Regular cardiac myocyte (primary cell): ENCODE measurements at places on chromosomes 3 and 15. TPM values are rescaled to one million over a fixed set of nuclear protein-coding genes. Genes with fewer than 3 reads are reported as not detected.

Gene DOCK3
- total RNA-seq, result 0.19 and 0.28 TPM in 2 replicates

Gene CAND2
- 1.3 and 4.2 TPM in 2 replicates for total RNA-seq

Gene GOLGA6B
- total RNA-seq, result under 0.01 TPM in 1 of 2 replicates, not detected in the other

Gene ANKRD63
- total RNA-seq, result not detected in 2 replicates

Gene RAD51
- total RNA-seq, result 1.1 and 14.2 TPM in 2 replicates

Gene ZNF385D
- 0.85 and 0.96 TPM in 2 replicates for total RNA-seq

Gene OSBPL10
- total RNA-seq, result 6.7 and 19.2 TPM in 2 replicates

Gene P2RY14
- under 0.01 and 0.28 TPM in 2 replicates for total RNA-seq

Gene GMNC
- under 0.01 and 0.28 TPM in 2 replicates for total RNA-seq

Gene LRRC58
- 26.2 and 26.3 TPM in 2 replicates for total RNA-seq

Gene DGKG
- total RNA-seq, result 4.4 and 5.1 TPM in 2 replicates

Gene ZNF660
- total RNA-seq, result 0.77 and 3.1 TPM in 2 replicates

Gene HYKK
- 2.9 and 3.9 TPM in 2 replicates for total RNA-seq

Gene CYP1A2
- not detected in 2 replicates for total RNA-seq

Gene FBXL22
- total RNA-seq, result 0.58 and 2.0 TPM in 2 replicates

Gene RLBP1
- total RNA-seq, result not detected in 2 replicates

Gene KBTBD8
- 2.8 and 6.3 TPM in 2 replicates for total RNA-seq

Gene POLQ
- 1.7 and 11.3 TPM in 2 replicates for total RNA-seq

Gene CCR8
- total RNA-seq, result not detected in 2 replicates

Gene REC114
- total RNA-seq, result not detected in 2 replicates

Gene CHRFAM7A
- total RNA-seq, result 0.19 and 0.28 TPM in 2 replicates

Gene SLC12A1
- total RNA-seq, result under 0.01 TPM in 1 of 2 replicates, not detected in the other

Gene AHSG
- total RNA-seq, result not detected in 2 replicates

Gene SLC7A14
- 1.2 and 10.7 TPM in 2 replicates for total RNA-seq

Gene CTXN2
- not detected in 2 replicates for total RNA-seq

Gene EXD1
- total RNA-seq, result under 0.01 TPM in 1 of 2 replicates, not detected in the other

Gene HRG
- not detected in 2 replicates for total RNA-seq

Gene PHLDB2
- 61.3 and 83.2 TPM in 2 replicates for total RNA-seq

Gene TMA7
- total RNA-seq, result 244 and 387 TPM in 2 replicates

Gene KBTBD13
- not detected in 2 replicates for total RNA-seq

Gene LYZL4
- 0.19 TPM in 1 of 2 replicates, not detected in the other for total RNA-seq

Gene PPARG
- total RNA-seq, result 24.0 and 24.5 TPM in 2 replicates

Gene TRPM1
- total RNA-seq, result under 0.01 TPM in 1 of 2 replicates, not detected in the other

Gene LARP6
- 49.0 and 65.0 TPM in 2 replicates for total RNA-seq

Gene SEMA3G
- total RNA-seq, result under 0.01 TPM in 2 replicates

Gene RAB6B
- total RNA-seq, result 0.19 and 1.7 TPM in 2 replicates

Gene SLC27A2
- under 0.01 and 2.3 TPM in 2 replicates for total RNA-seq

Gene AP4E1
- 18.6 and 24.2 TPM in 2 replicates for total RNA-seq

Gene NAALADL2
- 5.8 and 7.3 TPM in 2 replicates for total RNA-seq

Gene ELL3
- 1.7 and 1.9 TPM in 2 replicates for total RNA-seq

Gene TM4SF18
- 0.56 and 0.77 TPM in 2 replicates for total RNA-seq

Gene SI
- total RNA-seq, result not detected in 2 replicates

Gene SYNPR
- total RNA-seq, result not detected in 2 replicates

Gene PEX11A
- 2.9 and 8.2 TPM in 2 replicates for total RNA-seq

Gene STXBP5L
- total RNA-seq, result under 0.01 TPM in 1 of 2 replicates, not detected in the other

Gene ACTRT3
- total RNA-seq, result 3.1 and 4.4 TPM in 2 replicates

Gene HCLS1
- total RNA-seq, result 0.77 and 1.7 TPM in 2 replicates

Gene PPP1R14D
- total RNA-seq, result not detected in 2 replicates

Gene TMEM207
- total RNA-seq, result not detected in 2 replicates

Gene GRK7
- not detected in 2 replicates for total RNA-seq

Gene GP5
- total RNA-seq, result 0.19 and 1.1 TPM in 2 replicates

Gene CCRL2
- 0.19 and 0.28 TPM in 2 replicates for total RNA-seq

Gene EPHA3
- 7.7 and 10.1 TPM in 2 replicates for total RNA-seq

Gene GRAMD1C
- total RNA-seq, result 3.7 and 7.5 TPM in 2 replicates

Gene IL17RD
- 1.5 and 1.7 TPM in 2 replicates for total RNA-seq

Gene ROPN1
- total RNA-seq, result not detected in 2 replicates

Gene RHOA
- 574 and 667 TPM in 2 replicates for total RNA-seq
